Right ventricle myocardium superior (tissue), 1 donor: ENCODE measurements at places on chromosomes 7 and 10. TPM values are rescaled to one million over a fixed set of nuclear protein-coding genes. Genes with fewer than 3 reads are reported as not detected.

DNA sequence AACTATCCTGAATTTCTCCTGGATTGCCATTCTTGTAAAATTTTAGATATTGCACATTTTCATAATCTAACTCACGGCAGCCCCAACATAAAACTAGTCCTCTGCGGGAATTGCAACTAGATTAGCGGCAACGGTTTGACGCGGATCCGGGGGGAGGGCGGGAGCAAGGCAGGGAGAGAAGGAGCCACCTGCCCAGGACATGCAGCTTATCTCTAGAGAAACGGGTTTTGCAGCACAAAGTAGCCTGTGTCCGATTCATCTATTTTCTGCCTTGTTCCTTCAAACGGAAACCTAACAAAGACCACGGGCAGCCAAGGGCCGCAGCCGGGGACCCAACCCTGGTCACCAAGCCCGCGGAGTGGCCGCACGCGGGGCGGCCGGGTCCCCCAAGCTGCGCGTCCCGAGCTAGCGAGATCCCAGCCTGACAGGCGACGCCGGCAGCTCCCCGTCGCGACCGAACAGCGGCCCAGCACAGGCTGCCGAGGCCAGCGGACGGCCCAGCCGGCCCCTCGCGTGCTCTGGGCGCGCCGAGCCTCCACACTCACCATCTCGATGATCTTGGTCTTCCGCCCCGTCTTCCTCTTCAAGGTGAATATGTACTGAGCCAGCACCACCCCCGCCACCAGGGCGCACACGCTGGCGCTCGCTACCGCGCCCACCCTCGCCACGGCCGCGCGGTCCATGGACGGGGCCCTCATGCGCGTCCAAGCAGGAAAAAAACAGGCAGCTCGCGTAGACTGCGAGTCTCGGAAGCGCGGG is at the start of gene NT5C3A:
Gene NT5C3A, minus strand, starts transcription at position 754 of the 759 bp plus-strand sequence. Its CDS starts 71 bp downstream, at position 683.
- no peak for DNase-seq

- DNase-seq, result no peak
Observed at GRCh38 chr7:96266580-96266979, 55.3 kb downstream of the SLC25A13 start.

Gene WEE2
- not detected for total RNA-seq

Gene OR9A2
- 0.22 TPM for total RNA-seq

- DNase-seq, result no peak
Observed at GRCh38 chr7:47600199-47601118, 18.5 kb upstream of the TNS3 start.

- peak; percentile 90 for DNase-seq
Observed at GRCh38 chr10:79444199-79445119, 965 bp downstream of the ZCCHC24 start.

Gene LIPN
- not detected for total RNA-seq

Gene ACADSB
- total RNA-seq, result 83.6 TPM

DNA sequence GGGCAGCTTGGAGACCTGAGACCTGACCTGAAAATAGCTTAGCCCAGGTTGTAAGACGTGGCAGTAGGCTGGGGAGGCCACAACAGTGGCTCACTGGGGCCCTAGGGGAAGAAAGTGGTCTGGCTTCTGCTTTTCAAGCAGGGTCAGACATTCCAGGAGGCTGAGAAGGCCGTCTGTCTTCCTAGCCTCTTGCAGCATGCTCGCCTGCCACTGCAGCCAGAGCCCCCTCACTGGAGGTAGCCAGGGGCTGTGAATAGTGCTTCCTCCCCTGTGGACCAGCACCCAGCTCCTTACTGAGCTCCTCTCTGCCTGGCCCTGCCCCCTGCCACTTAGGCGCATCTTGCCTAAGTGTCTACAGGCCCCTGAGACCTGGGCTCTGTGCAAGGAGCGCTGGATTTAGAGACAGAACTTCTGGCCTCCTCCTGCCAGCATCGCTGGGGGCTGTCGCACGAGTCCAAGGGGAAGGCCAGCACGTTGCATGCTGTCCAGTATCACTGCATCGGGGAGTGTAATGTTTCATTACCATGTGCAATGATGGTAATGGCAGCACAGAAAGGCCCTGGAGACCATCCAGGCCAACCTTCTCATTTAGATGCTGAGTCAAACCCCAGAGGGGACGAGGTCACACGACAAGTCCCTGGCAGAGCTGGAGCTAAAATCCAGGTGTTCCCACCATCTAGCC is 12.7 kb downstream of the ZMIZ1 start:
- DNase-seq, result no peak

Gene SEMA4G
- total RNA-seq, result 0.86 TPM

GRCh38 chr10:78494179-78494578 is 460.5 kb downstream of the RPS24 start:
- no peak for DNase-seq

Gene BAMBI
- total RNA-seq, result 13.2 TPM

Gene OR2A5
- total RNA-seq, result not detected

DNA sequence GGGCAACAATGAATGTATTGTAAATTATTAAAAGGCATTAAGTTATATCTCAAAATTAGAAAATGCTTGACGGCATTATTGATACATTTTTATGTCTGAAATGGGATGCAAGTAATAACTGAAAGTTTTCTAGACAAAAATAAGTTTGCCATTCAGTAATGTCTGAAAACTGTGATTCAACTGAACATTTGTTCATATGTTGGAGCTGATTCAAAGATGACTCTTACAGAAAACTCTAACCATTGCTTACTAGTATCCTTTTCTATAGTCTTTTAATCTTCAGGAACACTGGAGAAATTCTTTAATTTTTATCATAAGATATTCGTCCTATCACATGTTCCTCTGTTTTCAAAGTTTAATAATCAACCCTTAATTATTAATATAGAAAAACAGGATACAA is 71.1 kb upstream of the TFEC start:
- no peak for DNase-seq

Gene MMD2
- not detected for total RNA-seq

Gene BTBD16
- not detected for total RNA-seq

Gene SLC18A2
- total RNA-seq, result 0.22 TPM

DNA sequence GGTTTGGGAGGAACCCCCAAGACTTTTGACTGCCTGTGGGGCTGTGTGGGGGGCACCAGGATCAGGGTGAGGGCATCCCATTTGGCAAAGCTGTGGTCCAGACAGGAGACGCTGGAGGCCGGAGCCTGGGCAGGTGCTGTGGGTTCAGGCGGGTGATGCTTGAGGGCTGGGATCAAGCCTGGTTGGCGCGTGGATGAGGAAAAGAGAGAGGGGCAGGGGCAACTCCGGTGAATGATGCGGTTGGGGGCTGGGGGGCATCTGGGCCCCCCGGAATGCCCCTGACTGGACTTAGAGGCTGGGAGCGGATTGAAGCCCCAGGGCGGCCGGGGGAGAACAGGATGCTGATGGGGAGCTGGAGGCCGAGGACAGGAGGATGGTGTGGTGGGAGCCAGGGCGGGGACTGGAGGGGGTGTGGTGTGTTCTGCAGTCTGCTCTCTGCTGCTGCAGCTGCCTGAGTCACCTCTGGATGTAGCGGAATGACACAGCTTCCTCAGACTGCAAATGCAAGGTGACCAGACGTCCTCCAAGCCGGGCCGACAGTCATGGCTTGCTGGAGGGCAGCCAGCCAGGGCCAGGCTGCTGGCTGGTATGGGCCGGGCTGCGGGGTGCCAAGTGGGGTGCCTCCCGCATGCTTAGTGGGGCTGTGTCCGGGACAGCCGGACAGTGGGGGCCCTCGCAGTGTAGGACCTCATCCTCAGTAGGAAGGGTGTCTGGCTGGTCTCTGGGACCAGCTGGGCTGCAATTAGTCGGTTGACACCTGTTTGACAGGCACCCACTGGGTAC is 3.2 kb downstream of the MAFK start:
- DNase-seq, result peak; percentile 68

- DNase-seq, result no peak
Observed at GRCh38 chr7:151387161-151388006, 22.5 kb downstream of the WDR86 start.

Gene HMX3
- not detected for total RNA-seq

DNA sequence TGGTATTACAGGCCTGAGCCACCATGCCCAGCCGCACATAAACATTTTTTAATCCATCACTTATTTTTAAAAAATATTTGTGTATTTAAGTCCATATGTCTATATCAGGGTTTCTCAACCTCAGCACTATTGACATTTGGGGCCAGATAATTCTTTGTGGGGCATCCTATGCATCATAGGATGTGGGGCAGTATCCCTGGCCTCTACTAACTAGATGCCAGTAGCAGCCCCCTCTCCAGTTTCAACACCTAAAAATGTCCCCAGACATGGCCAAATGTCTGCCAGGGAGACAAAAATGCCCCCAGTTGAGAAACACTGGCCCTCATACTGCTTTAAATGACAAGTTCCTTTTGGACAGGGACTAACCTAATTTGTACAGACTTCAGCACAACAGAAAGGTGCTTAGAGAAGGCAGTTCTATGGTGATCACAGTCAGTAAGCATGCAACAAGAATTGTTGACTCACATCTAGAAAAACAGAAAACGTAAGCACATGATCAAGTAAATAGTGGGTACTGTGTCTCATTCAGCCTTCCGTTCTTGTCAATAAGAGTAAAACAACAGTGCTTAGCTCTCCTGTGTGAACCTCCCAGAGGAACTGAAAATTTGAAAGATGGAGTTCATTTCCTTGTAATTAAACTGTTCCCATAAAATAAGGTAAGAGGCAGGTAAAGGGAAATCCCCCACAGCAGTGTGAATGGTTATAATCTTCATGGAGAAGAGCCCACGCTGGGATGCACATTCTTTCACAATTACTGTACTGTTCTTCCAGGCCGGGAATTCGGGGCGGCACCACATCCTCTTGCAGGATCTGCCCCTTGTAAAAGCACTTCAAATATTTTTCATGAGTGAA is 17.3 kb upstream of the ADRB1 start:
- DNase-seq, result no peak

GRCh38 chr10:102038410-102038809 is 17.6 kb downstream of the ARMH3 start:
- DNase-seq, result no peak

DNA sequence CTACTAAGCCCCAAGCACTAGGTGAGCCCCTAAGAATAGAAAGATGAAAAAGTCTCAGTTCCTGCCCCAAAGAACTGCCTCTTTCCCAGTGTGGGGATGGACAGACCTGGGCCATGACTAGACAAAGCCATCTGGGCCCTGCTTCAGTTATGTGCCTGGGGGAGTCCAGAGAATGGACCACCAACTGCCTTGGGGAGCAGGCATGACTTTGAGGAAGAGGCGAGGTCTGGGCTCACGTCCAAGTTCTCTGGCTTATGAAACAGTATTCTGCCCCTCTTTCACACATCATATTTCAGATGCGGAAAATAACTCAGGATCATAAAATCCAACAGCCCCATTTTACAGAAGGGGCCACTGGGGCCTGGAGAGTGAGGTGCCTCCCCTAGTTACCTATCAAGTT is 80.3 kb downstream of the PLXNA4 start:
- no peak for DNase-seq

- DNase-seq, result no peak
Observed at GRCh38 chr7:20980232-20980631, 193.5 kb upstream of the SP8 start.

DNA sequence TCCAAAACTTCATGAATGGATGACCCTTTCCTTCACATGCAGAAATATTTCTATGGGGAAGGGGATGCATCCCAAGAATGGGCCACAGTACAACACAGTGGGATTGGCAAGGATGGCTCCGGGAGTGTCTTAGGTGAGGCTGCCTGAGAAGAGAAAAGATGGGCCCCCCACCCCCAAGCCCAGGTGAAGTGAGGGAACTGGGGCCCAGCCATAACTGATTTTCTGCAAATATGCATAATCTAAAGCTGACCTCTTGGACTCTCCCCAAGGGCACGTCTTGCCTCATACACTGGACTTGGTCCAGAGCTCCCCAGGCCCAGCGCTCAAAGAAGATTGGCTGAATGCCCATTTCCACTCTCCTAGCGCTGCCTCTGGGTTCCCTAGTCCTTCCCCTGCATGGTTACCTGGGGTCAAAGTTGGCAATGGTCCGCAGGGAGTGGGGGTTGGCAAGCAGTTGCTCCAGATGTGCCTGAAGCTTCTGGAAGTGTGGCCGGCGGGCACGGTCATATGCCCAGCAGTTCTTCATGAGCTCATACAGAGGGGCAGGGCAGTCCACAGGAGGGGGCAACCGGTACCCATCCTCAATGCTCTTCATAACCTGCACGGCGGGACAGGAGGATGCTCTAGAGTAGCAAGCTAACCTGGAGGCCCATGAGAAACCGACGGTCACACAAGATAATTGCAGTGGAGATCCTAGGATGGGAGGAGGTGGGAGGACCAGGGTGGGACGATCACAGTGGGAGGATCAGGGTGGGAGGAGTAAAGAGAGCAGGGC is 12.3 kb downstream of the ZYX start:
- no peak for DNase-seq

- DNase-seq, result peak; percentile 23
Observed at GRCh38 chr7:157768198-157768597, 431.4 kb downstream of the DNAJB6 start.

DNA sequence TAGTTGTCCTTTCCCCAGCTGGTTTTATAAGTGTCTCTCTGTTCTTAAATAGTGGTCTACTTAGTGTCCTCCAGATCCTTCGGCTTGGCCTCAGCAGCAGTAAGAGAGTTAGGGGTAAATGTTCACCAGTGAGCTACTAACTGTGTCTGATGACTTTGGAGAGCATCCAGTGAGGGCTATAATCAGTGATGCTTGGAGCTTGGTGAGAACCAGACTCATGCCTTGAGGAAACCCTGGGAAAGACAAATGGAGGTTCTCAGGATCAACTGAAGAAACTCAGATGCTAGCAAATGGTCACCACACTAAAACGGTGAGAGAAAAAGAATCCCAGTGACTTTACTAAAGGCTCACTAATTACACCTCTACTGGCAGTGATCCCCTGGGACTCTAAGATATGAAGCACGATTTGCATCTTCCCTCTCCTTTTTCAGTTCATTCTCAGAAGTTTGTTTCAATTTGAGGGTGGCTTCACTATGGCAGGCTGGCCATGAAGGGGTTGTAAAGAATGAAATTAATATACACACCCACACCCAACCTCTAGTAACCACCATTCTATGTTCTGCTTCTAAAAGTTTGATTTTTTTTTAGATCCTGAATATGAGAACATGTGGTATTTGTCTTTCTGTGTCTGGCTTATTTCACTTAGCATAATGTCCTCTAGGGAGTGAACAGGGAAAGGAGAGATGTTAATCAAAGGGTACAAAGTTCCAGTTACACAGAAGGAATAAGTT is 177.9 kb downstream of the PDE1C start:
- no peak for DNase-seq

DNA sequence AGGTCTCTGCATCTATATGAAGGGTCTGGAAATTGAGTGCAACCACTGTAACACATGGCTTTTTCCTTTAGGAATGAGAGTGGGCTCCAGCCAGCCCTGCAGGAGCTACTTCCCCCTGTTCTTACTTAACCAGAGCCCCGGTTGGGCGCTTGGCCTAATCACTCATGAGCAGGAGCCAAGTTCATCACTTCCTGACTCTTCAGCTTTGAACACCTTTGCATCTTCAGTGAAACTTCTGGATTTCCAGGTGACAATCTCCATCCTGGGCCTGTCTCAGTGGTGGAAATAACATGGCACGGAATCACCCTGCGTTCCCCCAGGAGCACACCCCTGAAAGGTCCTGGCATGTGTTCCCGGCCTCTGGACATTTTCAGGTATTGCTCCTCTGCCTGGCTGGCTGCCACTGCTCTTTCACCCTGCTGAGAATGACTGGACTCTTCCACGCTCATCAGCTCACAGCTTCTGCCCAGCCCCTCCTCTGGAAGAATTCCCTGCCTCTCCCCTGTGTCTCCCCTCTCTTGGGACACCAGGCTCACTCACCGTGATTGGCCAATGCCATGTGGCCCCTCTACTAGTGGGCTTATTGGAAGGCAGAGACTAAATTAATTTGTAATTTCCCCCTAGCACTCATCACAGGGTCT is 229.1 kb upstream of the GRB10 start:
- DNase-seq, result no peak
